MG63 (cell line): ENCODE measurements at places on chromosomes 5 and 9. TPM values are rescaled to one million over a fixed set of nuclear protein-coding genes. Genes with fewer than 3 reads are reported as not detected.

DNA sequence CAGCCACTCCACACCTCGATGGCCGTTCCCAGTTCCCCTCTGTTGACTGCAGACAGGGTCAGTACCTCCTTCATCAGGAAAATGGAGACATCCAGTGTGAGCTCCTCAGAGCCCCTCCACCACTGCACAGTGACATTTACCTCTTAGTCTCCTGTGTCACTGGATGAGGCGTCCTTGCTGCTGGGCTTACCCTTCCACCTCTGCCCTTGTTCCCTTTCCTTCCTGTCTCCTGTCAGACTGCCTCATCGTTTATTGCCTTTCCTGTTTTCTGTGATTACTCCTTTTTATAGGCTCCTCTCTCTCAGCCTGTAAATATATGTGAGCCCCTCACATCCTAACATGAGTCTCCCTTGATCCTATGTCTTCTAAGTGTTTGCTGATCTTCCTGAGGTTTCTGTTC lies 23.2 kb upstream of the SPTAN1 start:
- DNase-seq = no peak

Gene IRX4
- total RNA-seq = 0.66 and 5.1 TPM in 2 replicates

Gene IARS1
- total RNA-seq = 283 and 306 TPM in 2 replicates

DNA sequence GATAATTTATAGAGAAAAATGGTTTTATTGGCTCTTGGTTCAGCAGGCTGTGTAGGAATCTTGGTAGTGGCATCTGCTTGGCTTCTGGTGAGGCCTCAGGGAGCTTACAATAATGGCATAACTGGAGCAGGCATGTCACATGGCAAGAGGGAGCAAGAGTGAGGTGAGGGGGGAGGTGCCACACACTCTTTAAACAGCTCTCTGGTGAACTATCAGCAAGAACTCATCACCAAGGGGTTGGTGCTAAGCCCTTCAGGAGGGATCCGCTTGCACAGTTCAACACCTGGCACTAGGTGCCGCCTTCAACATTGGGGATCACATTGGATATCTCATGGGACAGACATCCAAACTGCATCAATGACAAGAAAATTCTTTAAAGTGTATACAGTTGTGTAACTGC lies 10.5 kb downstream of the GPBP1 start:
- DNase-seq = no peak

- no peak for DNase-seq
Observed at GRCh38 chr9:93963969-93964368, 8.8 kb upstream of the BARX1 start.

GRCh38 chr5:87079219-87079618 lies 188.5 kb upstream of the RASA1 start:
- no peak for DNase-seq

DNA sequence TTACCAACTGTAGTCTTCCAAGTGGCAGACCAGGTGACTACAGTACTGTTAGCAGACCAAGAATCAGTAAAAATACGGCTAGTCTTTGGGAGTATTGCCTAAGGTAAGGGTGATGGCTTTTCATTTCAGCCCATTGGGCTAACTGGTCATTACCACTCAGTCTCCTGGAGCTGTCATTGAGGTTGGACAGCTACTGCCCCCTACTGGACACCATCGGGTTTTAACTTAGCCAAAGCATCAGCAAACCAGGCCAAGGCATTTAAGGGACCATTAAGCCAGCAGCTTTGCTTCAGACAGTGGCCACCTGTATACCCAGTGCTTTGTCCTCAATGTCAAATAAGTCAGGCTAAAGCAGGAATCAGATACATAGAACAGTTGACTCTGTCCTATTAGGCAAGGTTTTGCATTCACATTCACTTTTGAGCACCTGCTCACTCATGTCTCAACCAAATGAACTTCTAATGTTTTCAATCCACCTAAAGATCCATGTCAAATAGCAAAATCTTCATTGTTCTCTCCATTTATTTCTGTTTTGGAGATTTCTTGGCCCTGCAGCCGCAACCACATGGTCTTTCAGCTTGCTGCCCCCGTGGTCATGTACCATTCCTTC lies 117.2 kb downstream of the INVS start:
- peak; percentile 12 for DNase-seq

GRCh38 chr9:8734760-8735159 lies 935.2 kb upstream of the DMAC1 start:
- DNase-seq = no peak

DNA sequence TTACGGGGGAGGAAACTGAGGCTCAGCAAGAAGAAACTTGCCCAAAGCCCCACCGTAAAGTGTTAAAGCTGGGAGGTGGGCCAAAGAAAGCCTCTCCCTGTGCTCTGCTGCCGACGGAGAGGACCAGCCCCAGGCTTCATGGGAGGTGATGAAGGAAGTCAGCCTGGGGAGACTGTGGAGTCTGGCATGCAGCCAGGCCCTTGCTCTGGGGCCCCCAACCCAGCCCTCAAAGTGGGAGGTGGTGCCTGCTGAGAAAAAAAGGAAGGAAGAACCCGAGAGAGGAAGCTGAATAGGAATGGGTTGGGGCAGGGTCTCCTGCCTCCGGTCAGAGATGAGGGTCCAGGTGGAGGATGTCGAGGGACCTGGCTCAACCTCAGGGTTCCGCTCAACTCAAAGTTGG lies 3.8 kb downstream of the RNF44 start:
- no peak for DNase-seq

GRCh38 chr5:68012429-68012828 lies 203.1 kb upstream of the PIK3R1 start:
- DNase-seq = no peak

- DNase-seq = no peak
Observed at GRCh38 chr5:98913911-98914310, 14.9 kb downstream of the CHD1 start.

Gene PCDHA9
- not detected in 2 replicates for total RNA-seq

Gene SLC46A2
- not detected in 2 replicates for total RNA-seq

DNA sequence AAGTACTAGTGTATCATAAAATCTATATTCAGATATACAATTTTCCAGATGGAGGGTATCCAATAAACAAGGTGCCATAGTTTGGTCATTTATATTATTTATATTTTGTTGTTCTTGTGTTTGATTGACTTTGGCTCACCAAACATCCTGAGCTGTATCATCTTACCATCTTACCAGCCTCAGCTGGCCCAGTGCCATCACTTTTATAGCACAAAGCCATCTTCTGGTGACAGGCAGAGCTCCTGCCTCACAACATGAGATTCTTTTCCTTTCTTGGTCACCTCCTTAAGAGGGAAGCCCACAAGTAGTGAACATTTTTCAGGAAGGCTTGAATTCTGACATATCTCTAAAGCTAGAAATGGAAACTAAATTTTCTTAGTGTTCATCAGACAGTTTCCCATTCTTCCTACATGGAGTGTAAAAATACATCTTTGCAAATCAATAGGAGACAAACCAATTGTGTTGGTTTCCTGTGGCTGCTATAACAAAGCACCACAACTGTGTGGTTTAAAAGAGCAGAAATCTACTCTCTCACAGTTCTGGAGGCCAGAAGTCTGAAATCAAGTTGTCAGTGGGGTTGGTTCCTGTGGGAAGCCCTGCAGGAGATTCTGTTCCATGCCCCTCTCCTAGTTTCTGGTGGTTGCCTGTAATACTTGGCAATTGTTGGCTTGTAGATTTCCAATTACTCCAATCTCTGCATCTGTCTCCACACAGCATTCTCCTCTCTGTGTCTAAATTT lies 341.8 kb downstream of the MAN2A1 start:
- DNase-seq = no peak

DNA sequence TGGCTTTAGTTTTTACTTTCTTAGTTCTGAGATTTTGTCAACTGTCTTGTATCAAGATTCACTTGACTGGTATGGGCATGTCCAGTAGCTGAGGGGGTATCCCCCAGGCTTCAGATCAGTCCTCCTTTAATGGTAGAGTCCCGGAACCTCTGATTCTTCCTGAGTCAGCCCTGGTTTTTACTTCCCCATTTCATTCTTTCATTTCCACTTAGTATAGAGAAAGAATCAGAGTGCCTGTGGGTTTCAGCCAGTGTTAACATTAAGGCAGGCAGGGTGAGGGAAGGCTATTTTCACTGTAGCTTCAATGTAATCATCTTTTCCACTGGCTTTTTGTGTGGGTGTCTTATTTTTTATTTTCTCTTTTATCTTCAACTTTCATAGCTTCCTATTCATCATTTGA lies 8.3 kb upstream of the COMMD10 start:
- no peak for DNase-seq

- peak; percentile 99 for DNase-seq
Observed at GRCh38 chr5:172361566-172362238, 78.1 kb upstream of the UBTD2 start.

Gene TLR4
- 3.5 and 3.9 TPM in 2 replicates for total RNA-seq

DNA sequence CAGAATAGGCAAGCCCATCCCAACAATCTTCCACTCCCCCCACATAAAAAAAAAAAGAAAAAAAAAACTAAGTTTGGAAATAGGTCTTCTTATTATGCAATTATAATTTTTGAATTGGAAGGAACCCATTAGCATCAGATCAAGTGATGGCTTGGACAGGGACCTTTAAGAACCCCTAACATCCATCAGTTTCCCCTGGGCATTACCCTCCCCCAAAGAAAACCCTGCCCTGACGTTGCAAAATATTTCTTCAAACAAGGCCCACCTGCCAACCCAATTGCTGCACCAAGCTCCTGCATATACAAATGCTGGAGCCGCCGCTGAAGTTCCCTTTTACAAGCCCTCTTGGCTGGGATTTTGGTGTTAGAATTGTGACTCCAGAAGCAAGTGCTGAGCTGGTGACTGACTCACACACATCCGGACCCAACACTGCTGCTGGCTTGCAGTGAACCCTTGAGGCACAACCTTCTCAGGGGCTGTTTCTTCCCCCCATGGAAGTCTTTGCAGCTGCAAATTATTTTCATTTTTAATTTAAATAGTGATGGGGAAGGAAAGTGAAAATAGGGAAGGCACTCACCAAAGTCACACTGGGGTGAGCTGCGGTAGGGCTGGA lies 56.1 kb upstream of the AFAP1L1 start:
- peak; percentile 81 for DNase-seq

GRCh38 chr5:12910641-12911040 lies 1006.4 kb upstream of the CTNND2 start:
- DNase-seq = no peak

GRCh38 chr9:114484854-114485443 lies 20.3 kb downstream of the WHRN start:
- DNase-seq = peak; percentile 43

DNA sequence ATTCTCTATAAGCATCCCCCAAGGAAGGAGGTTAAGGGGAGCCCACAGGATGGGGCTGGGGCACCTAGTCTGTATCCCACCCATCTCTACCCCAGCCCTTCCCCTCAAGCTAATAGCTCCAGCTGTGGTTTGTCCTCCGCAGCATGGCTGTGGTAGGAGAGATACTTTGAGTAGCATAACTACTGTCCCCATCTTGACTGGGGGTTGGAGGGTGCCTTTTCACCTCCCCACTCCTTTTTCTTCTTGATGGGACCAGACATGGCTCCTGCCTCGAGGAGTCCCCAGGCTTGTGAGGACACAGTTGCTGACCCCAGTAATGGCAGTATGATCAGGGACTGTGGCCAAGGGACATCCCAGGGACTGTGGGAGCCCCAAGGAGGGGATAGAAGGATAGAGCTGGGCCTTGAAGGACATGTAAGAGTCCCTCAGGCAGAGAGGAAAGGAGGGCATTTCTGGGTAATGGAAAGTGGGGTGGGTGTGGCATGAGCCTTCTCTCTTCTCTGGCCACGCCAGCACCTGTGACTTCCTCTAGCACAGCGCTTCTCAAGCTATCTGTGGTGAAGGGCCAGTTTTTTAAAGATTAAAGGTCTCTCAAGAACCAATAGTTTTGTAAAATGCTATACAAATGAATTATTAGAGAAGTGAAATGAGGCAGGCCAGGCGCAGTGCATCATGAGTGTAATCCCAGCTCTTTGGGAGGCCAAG lies 14.0 kb downstream of the OLFML2A start:
- no peak for DNase-seq

- peak; percentile 60 for DNase-seq
Observed at GRCh38 chr5:158174918-158175851, 316.2 kb upstream of the CLINT1 start.

Gene RPL35
- 3,004 and 3,358 TPM in 2 replicates for total RNA-seq

GRCh38 chr5:38018016-38018415 lies 178.2 kb upstream of the GDNF start:
- no peak for DNase-seq

GRCh38 chr9:24844217-24844616 lies 298.5 kb upstream of the IZUMO3 start:
- DNase-seq = no peak

Gene DAPK1
- total RNA-seq = 36.4 and 44.6 TPM in 2 replicates

- no peak for DNase-seq
Observed at GRCh38 chr9:1267141-1267570, 217.0 kb downstream of the DMRT2 start.

DNA sequence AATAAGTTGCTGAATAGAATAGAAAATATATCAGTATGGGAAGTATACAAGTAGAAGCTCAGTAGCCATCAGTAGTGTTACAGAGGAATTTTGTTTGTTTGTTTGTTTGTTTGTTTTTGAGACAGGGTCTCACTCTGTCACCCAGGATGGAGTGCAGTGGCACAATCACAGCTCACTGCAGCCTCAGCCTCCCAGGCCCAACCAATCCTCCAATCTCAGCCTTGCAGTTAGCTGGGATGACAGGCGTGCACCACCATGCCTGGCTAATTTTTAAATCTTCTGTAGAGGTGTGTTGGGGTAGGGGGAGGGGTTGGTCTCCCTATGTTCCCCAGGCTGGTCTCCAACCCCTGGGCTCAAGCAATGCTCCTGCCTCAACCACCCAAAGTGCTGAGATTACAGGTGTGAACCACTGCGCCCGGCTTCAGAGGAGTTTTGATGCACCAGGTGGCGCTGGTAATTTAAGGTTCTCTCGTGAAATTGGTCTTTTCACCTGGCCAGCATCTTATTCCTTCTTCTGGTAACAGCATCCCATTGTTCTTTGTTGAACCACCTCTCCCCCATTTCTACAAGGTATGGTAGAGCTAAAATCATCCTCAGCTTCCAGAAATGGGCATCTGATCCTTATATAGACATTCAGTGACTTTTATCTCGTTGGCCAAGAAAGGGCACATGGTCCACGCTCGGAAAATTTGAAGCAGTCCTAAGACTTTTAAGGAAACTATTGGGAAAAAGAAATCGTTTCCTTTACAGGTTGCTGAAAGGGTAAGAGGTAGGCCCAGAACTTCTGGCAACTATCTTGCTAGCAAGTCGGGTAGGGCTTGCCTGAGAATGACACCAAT lies 157.1 kb downstream of the ARRDC3 start:
- no peak for DNase-seq
